NCI-H187 (cell line): ENCODE measurements at places on chromosomes 3 and 15.

GRCh38 chr15:93081399-93081798 lies 7.6 kb downstream of the RGMA start:
- no peak for DNase-seq

GRCh38 chr15:99536422-99537040 lies 29.3 kb upstream of the MEF2A start:
- no peak for DNase-seq

GRCh38 chr3:185328324-185329004 lies 34.5 kb upstream of the MAP3K13 start:
- no peak for DNase-seq

GRCh38 chr3:182716114-182716688 lies 77.1 kb upstream of the ATP11B start:
- no peak for DNase-seq

DNA sequence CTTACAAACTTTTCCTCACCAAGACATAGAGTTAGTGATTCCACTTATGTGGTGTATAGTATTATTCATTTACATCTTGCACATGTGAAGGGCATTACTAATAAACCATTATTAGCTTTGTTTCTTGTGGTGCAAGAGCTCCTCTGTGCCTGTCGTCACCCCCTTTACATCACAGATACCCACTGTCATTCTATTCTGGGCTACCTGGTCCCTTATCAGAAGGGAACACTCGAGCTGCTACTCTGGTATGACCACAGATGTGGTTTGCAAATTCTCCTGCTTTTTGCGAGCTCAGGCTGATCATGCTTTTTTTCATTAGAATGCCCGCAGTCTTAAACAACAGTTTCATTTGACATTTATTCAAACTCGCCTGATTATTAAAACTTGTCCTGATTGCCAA lies 13.9 kb upstream of the SENP2 start:
- DNase-seq = no peak

DNA sequence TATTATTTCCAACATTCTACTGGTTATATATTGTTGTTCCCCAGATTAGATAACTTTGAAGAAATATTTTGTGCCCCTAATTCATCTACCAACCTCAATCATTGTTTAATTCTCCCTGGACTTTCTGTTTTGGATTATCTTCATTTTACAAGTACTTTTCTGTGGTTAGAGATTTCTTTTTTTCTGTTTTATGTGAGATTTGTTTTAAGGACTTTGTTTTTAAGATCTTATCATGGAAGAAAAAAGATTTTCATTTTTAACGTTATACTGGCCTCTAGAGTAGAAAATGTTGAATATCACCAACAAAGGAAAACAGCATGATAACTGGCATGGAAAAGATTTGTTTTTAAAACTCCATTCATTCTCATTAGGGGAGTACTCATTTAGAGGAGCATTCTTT lies 210.9 kb upstream of the KCNMB2 start:
- no peak for DNase-seq

DNA sequence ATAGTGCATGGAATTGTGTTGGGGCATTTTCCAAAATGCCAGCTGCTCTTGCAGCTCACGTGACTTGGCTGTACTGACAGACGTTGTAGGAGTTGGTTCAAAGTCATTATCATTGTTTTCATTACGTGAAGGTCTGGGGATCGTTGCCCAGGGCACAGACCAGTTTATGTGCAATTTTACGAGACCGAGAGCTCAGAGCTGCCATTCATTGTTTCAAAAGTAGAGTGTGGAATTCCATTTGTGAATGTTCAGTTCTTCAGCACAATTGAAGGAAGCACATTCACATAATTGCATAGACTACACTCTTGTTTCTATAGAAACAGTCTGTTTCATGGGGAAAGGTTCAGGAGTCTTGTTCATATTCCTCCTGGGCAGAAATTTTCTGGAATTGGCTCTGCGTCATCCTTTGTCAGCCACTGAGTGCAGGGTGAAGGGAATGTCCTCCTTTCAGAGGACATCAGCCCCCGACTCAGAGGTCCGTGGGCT lies 54.5 kb downstream of the GABRG3 start:
- DNase-seq = no peak

DNA sequence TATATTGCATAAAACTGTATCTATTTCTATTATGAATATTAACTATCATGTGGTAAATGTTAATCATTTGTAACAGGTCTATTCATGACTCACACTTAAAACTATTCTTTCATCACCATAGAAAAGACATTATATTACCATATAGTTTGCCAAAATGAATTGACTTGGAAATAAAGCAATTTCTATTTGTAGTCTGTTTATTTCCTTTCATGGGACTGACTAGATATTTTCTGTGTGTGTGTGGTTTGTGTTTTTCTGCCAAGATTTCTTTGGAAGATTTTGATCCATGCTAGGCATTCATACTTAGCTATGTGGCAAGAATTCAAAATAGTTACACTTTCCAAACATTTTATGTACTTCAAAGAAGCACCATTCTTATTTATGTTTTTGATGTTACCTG lies 522.5 kb upstream of the AGTR1 start:
- no peak for DNase-seq

- no peak for DNase-seq
Measured at GRCh38 chr3:134003066-134003465, 26.7 kb downstream of the SLCO2A1 start.

DNA sequence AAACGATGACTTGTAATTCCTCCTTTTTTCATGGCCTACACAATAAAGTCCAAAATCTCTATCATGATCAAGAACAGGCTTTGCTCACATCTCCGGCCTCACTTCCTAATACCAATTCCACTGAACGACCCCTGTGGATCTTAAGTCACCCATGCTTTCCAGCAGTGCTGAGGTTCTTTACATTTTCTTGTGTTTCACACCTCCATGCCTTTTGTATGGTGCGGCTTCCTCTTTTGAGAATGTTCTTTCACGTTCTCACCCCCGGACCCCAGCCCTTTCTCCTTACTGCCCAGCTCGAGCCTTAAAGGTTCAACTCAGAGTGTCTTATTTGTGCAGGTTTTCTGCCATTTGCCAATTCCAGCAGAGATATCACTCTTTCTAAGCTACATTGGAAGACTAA lies 70.1 kb downstream of the CSNK1G1 start:
- DNase-seq = no peak

DNA sequence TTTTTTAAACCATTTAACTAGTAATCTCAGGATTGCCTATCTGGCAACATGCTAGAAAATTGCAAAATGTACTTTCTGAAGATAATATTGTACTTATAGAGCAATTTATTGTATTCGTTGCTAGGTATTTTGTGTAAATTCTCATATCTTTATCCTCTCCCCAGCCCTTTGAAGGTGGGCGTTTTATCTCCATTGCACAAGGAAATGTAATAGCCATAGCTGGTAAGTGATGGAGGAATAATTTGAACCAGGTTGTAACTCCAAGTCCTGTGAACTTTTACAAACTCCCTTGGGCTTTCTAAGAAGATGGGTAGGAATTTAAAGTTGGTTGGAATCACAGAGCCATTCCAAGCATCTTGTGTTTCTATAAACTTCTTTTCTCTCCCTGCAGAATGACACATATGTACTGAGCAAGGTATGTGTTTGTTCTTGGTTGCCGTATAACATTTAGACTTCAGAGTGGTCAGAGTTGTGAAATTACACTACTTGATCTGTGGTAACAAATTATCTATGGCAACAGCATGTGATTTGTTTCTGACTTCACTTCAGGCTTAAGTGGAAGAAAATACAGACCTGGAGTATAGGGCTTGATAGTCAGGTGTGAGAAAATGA lies 170.9 kb downstream of the AKAP13 start:
- DNase-seq = no peak

GRCh38 chr3:14434126-14434497 lies 31.7 kb downstream of the SLC6A6 start:
- DNase-seq = no peak

DNA sequence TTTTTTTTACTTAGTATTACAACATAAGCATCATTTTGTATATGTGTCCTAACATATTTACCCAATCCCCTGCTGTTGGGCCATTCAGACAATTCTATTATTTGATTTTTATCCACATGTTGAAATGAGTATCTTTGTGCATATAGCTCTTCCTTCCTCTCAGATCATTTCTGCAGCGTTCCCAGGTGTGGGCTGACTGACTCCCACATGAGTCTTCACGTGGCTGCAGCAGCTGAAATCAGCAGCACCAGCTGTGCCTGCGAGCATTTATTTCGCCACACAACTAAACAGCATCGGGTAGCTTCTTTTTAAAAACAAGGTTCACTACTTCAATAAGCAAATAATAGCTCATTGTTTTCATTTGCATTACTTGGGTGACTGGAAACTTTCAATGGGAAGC lies 44.5 kb upstream of the PDE8A start:
- no peak for DNase-seq

- DNase-seq = no peak
Measured at GRCh38 chr3:89440386-89440785, 333.0 kb downstream of the EPHA3 start.

- DNase-seq = peak; percentile 31
Measured at GRCh38 chr15:72116731-72117485, 1.0 kb downstream of the MYO9A start.

GRCh38 chr3:65342084-65342683 lies 654.4 kb upstream of the ADAMTS9 start:
- DNase-seq = peak; percentile 4

DNA sequence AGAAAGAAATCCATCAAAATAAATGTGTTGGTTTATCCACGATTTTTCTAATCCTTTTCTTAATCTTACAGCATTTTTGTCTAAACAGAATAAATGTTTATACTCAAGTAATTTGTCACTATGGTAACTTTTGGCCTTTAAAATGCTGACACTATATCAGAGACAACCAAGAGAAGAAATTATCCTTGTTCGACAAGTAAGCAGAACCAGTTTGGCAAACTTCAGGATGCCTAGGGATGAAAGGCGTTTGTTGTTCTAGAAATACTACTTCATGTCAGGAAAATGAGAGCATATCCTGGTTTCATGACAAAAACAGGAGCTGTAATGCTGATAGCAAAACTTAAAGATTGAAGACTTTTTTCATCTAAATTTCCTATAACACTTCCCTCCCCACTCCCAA lies 308.0 kb upstream of the ATP11B start:
- DNase-seq = no peak

DNA sequence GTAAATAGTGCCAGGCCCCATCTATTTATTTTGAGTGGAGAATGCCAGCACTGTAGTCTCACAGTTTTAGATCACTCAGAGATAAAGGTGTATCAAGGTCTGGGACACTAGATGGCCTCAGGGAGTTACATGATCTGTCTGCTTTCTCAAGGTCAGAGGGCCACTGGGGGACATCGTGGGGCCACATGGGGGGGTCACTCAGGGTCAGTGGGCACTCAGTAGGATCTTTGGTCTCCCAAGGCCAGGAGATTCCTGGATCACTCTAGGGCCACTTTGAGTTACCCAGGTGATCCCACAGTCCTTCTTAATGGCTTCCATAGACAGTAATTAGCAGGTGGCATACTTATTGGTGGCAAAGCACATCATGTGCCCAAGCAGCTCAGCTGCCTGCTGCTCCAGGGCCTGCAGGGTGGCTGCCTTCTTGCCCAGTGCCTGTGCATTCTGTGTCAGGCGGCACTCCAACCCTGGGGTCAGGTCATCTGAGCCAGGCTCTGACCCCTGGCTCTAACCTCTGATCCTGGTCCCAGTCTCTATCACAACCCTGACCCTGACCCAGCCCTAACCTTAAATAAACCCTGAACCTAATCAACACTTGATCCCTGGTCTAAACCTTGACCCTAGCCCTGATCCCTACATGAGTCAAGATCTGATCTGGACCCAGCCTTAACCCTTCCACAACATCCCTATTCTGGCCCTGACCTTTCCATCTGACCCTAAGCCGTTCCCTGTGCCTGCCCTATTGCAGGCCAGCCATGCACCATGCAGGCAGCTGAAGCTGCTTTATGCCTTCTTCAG lies 1.8 kb upstream of the LAMB2 start:
- no peak for DNase-seq

- no peak for DNase-seq
Measured at GRCh38 chr3:157515398-157515797, 12.2 kb upstream of the VEPH1 start.

DNA sequence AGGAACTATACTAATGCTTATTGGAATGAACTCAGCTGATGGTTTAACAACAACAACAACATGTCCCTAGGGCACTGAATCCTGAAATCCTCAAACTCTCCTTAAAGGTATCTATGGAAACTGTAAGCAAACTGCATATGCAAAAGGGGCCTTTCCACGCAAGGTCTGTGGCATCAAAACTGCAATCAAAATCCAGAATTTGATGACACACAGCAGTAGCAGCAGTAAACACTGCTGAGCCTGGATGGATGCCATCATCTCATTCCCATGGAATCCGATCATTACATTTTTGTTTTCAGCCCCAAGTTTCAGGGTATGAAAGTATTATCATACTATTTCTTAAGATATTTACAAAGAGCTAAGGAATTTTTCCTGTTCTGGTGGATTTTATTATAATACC lies 399.7 kb downstream of the VPS13C start:
- DNase-seq = no peak

- no peak for DNase-seq
Measured at GRCh38 chr3:146223401-146224373, 27.2 kb downstream of the PLSCR4 start.

GRCh38 chr3:7841451-7841850 lies 660.2 kb upstream of the LMCD1 start:
- no peak for DNase-seq

GRCh38 chr3:52681596-52681995 lies 4.1 kb downstream of the PBRM1 start:
- DNase-seq = no peak

- no peak for DNase-seq
Measured at GRCh38 chr3:94301366-94301765, 238.5 kb downstream of the NSUN3 start.

GRCh38 chr3:124034016-124034843 lies 42.3 kb upstream of the ROPN1 start:
- no peak for DNase-seq

DNA sequence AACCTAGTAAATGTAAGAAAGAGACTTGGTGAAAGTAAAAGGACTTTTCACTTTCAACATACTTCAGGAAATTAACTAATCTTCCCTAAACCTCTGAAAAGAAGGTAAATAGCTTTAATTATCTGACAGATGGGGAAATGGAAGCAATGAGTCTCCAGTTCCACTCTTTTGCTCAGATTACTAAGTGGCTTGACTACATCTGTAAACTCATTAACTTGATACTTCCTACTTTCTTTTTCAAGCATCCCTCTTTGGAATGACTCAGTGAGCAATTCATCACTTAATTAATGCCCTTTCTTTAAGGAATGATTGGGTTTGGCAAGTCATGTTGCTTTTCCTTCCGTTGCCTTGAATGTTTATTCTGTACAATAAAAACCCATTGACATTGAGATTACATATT lies 234.2 kb downstream of the GRM7 start:
- DNase-seq = no peak

GRCh38 chr3:196804773-196805172 lies 62.9 kb upstream of the SENP5 start:
- DNase-seq = no peak

DNA sequence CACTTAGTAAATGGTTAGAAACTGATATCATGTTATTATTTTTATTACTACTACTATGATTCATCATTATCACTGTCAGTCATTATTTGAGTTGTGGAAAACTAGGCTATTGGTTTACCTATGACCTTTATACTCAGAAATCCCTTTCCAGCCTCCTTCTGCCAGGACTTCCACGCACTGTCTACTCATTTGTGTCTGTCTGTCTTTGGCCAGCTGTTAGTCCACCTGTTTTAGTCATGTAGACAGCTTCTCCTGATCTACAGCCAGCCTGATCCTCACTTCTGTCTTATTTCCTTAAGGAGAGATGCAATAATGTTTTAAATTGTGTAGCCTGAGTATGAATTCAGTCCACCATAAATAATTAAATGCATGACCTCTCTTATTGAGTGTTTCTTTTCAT lies 162.8 kb downstream of the EPHA3 start:
- DNase-seq = no peak
